Activated CD4-positive, alpha-beta T cell treated with anti-CD3 and anti-CD28 coated beads, Interleukin-2, amount 50 U/mL, for 16 hours (primary cell): ENCODE measurements at places on chromosomes 16 and 17.
A peak's percentile ranks its signal among the peaks of the same experiment; 100 is the strongest.

- no peak for DNase-seq
Measured at GRCh38 chr17:10790491-10791401, 13.2 kb downstream of the TMEM238L start.

- DNase-seq = no peak
Measured at GRCh38 chr17:62321451-62321850, 58.9 kb upstream of the EFCAB3 start.

- no peak for DNase-seq
Measured at GRCh38 chr16:60225541-60225940, 1491.4 kb upstream of the GOT2 start.

- DNase-seq = peak; percentile 83
Measured at GRCh38 chr16:80527297-80527696, 13.5 kb upstream of the DYNLRB2 start.

DNA sequence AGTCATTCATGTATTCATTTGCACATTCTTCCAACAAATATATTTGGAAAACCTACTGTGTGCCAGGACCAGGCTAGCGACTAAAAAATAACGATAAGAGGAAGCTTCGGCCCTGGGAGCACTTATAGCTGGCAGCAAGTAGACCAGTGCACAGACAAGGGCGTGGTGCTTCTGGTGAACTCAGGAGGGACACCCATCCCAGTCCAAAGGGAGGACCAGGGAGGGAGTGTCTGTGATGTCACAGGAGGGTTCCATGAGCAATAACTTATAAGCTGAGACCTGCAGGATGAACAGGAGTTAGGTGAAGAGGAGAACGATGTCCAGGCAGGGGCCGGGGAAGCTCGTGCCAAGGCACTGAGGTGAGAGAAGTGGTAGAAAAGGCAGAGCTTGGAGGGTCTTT lies 17.4 kb upstream of the PHOSPHO1 start:
- DNase-seq = no peak

DNA sequence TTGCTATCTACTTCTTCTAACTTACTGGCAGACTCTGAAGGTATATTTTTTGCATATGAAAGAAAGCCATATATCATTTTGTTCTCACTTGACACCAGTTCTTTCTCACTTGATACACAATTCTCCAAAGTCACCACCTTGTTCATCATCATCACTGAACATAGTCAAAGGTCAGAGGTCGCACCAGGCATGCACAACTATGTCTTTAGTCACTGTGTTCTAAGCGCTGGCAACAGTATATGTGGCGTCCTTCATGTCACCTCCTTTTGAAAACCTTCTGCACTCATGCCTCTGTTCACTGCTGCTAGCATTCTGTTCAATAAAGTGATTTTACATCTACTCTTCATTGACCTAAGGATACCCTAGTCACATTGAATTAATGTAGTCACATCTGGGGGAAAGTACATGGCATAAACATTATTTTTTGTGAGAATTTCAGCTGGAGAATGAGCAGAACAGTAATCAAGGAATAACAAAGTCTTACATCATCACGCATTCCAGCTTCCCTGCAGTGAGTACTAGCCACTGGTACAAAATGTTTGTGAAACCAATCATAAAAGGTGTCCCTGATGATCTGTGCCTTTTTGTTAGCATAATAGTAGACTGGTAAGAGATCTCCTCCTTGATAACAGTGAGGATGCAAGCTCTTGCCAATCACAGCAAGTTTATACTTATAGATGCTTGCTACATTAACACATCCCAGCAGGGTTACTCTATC lies 20.5 kb upstream of the TBX4 start:
- DNase-seq = no peak

GRCh38 chr17:18992454-18993130 lies 12.0 kb downstream of the FAM83G start:
- DNase-seq = peak; percentile 39

DNA sequence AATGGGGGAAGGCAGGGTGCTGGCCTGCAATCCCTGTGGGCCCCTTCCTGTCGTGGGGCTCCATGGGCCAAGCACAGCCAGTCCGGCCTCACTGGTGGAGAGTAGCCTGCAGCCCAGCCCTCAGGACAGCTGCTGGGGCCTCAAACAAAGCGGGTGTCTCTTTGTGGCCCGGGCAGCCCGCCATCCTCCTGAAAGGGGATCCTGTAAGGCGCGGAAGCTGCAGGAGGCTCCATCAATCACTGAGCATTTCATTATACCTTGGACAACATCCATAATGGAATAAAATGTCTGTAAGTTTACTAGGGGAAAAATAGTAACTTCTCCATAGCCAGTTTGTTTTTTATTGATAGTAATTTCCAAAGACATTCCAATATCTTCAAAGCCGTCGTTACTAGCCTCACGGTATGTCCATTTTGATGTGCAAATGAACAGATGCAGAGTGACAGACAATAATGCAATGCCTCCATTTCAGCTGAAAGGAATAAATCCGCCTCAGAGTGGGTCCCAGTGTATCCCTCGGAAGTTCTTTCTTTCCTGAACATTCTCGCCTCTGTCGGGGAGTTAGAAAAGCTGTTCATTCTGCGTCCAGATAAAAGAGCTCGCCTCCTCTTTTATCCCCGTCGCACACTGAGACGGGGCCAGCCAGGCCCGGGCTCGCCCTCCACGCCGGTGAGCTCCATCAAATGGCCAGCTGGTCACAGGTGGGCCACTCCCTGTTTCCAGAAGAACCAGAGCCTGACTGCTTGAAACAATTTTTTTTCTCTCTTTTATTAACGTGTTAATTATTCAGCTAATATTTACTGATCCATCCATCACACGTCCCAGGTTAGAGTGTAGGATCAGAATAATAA lies 14.4 kb downstream of the WSCD1 start:
- no peak for DNase-seq

DNA sequence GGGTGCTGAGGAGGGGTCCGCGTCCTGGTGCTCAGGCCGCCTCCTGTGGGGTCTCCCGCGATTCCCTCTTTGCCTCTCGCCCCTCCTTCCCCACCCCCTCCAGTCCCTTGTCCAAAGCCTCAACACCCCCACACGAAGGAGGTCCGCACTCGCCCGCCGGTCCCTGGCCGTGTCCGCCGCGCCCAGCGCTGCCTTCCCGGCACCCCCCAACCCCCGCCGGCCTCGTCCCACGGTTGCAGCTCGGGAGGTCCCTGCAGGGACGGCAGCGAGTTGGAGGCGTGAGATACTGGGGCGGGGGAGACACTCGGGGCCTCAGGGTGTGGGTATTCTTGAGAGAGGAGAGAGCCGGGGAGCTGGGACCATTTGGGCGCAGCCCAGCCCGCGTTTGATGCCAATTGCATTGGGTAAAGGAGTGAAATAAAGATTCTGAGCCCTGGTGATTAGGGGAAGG lies 468 bp downstream of the FLYWCH2 start:
- no peak for DNase-seq

- DNase-seq = no peak
Measured at GRCh38 chr16:59510008-59510424, 775.9 kb upstream of the GOT2 start.

DNA sequence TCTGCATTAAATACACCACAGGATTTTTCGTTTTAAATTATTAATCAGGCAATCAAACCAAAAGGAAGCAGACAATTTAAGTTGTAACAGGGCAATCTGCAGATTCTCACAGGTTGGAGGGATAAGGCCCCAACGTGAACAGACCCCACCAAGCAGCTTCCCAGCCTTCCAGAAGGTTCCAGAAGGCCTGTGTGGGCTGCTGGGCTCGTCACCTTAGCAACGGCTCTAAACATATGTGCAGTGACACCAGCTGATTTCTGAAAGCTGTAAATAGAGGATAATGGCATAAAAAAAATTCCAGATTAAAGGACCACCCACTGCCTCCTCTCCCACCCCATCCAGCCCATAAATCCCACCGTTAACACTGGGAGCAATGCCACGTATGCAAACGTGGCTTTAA lies 123.8 kb downstream of the ZNF778 start:
- no peak for DNase-seq

DNA sequence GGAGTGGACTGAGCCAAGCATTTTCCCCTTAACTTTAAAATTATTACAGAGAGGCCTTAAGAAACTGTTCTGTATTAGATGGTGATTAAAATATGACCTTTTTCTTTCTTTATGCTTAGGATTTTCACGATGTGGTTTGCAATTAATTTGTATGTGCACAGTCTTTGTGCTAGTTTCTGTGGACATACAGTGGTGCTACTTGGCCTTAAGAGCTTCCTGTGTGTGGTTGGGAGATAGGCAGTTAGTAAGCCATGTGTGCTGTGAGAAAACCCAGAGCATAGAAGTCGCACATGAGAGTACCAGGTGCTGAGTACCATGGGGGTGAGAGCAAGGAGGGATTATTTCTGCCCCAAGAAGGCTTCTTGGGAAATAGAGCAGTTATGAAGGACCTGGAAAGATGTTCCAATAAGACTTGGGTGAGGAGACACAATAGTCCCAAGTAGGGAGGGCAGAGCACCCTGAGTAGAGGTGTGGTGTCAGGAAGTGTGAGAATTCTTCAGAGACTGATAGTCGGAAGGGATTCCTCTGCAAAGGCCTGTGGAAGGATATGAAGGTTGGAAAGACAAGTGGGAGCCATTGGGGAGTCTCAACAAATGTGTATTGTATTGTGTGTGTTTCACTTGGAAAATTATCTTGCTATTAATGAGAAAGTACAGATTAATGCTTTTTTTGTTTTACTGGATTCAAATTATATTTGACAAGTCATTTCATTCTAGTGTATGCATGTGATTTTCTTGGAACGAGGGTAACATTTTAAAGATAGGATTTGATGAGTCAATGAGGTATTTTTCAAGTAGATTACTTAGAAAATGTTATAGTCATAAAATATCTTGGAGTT lies 239.9 kb downstream of the PRKCA start:
- peak; percentile 72 for DNase-seq

DNA sequence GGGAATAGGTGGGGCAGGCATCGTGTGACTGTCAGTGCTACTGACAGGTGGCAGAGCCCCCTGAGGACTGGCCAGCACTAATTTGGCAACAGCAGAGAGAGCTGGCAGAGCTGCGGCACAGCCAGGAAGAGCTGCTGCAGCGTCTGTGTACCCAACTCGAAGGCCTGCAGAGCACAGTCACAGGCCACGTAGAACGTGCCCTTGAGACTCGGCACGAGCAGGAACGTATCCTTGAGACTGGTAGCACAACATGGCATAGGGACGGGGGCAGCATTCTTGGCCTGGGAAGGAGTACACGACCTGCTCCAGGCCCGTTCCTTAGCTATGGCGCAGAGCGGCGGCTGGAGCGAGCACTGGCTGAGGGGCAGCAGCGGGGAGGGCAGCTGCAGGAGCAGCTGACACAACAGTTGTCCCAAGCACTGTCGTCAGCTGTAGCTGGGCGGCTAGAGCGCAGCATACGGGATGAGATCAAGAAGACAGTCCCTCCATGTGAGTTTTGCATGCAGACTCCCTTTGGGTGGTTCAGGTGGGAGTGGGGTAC lies 3.0 kb upstream of the NRN1L start:
- DNase-seq = no peak

DNA sequence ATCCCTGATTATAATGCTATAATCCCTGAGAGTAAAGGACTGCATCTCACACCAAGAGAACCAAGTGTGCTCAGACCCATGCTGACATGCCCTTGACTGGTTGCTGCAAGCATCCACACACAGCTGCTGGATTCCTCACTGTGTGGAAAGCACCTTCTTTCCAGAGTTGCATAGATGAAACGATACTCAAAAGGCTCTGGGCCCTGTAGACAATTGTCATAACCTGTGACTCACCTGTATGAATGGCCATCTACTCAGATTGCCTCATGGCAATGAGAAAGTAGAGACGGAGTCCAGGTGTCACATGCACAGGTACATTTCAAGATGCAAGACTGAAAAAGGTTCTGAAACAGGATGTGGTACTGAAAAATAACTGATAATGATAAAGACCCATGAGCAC lies 58.1 kb downstream of the MPHOSPH6 start:
- no peak for DNase-seq

GRCh38 chr17:82118815-82119380 lies 20.9 kb upstream of the FASN start:
- DNase-seq = no peak

DNA sequence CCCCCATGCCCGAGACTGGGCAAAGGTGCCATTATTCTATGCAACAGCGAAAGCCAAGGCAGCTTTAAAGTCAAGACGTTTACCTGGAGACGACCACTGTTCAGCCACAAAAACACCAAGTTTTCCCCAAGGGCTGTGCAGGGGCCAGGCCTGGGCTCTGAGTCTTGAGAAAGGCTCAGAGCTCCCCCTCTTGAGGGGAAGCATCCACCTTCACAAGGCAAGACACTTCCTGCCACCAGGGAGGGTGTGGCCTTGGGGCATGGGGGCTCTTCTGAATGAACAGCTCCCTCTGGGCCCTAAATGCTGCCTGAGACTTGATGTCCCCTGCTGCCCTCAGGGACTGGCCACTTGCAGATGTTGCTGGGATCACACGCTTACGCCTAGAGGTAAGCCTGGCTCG lies 26.5 kb downstream of the PDIA2 start:
- no peak for DNase-seq

DNA sequence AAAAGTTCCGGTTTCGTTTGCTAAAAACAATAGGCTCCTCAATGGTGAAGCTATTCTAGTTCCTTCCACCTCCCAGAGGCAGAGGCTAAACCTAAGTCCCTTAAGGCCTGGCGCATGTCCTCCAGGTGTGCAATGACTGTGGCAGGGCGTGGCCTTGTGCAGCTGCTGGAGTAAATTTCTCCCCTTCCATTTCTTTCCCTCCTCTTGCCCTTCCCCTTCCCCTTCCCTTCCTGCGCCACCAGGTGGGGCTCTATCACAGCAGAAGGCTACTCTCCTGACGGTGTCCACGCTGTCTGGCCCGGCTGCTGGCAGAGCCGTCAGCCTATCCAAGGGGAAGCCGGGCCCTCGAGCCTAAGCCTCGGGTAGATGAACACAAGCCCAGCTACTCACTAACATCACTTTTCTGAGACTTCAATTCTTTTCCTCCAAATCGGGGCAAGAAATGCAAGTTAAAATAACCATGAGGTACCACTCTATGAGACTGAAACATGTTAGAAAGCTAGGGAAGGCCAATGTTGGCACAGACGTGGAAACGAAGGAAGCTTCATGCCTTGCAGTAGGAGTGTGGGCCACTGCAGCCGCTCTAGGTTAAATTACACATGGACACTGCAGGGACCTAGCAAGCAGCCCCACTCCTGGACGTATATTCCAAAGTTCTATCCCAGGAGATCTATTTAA lies 34.4 kb downstream of the C16orf78 start:
- peak; percentile 65 for DNase-seq

GRCh38 chr16:66608241-66609138 lies 4.0 kb downstream of the CMTM3 start:
- DNase-seq = peak; percentile 88
